Activated CD4-positive, alpha-beta T cell treated with anti-CD3 and anti-CD28 coated beads, Interleukin-2, amount 10 ng/mL, durations not matched to agents 7 days and 5 days (primary cell): ENCODE measurements at places on chromosomes 2 and 18. TPM values are rescaled to one million over a fixed set of nuclear protein-coding genes. Genes with fewer than 3 reads are reported as not detected.

Gene SLC9A2
- total RNA-seq: not detected

Gene RGPD4
- total RNA-seq: not detected

DNA sequence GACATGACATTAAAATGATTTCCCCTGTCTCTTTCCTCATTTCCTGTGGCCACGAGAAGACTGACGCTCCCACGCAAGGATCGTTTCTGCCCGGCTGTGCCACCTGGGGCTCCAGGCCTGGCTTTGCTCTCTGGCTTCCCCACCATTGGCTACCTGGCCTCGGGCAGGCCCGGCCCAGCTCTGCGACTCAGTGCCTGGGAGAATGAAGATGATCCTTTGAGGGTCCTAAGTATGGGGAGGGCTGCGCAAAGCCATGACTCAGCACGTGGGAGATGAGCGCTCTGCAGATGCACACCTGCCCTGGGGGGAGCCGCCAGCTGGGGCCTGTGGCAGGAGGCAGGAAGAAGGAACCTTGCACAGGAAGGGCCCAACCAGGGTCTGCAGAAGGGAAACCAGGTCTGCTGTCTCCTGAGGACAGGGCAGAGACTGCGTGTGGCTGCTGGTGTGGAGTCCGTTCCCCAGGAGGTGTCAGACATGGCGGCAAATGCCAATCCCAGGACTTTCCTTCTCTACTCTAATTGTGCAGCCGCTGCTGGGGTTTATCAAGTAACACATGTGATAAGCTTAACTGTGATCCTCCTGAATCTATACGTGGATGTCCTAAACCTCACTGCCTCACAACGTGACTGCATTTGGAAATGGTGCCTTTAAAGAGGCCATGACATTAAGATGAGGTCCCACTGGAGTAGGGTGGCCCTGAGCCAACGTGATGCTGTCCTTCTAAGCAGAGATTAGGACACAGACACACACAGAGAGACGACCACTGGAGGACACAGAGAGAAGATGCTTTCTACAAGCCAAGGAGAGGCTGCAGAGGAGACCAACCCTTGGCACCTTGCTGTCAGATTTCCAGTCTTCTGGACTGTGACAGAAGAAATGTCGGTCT lies 32.9 kb downstream of the MBP start:
- DNase-seq: peak; percentile 31

GRCh38 chr2:44650796-44651195 lies 289.0 kb downstream of the CAMKMT start:
- no peak for DNase-seq

- no peak for DNase-seq
Measured at GRCh38 chr2:233706720-233707119, 6.0 kb upstream of the UGT1A5 start.

Gene FKBP7
- total RNA-seq: 1.4 TPM

GRCh38 chr2:50448556-50448955 lies 583.4 kb downstream of the NRXN1 start:
- DNase-seq: no peak

Gene GULP1
- total RNA-seq: not detected

- no peak for DNase-seq
Measured at GRCh38 chr2:24200799-24201198, 25.9 kb downstream of the FAM228A start.

- no peak for DNase-seq
Measured at GRCh38 chr2:65456886-65457285, 24.5 kb upstream of the SPRED2 start.

GRCh38 chr2:19442731-19443130 lies 84.3 kb upstream of the OSR1 start:
- DNase-seq: no peak

Gene IL36B
- total RNA-seq: not detected

- DNase-seq: no peak
Measured at GRCh38 chr2:145185696-145186095, 665.8 kb upstream of the ZEB2 start.

- no peak for DNase-seq
Measured at GRCh38 chr2:23280401-23280800, 104.6 kb upstream of the KLHL29 start.

Gene NEMP2
- total RNA-seq: 22.8 TPM

GRCh38 chr2:239053801-239054503 lies 206.1 kb downstream of the TWIST2 start:
- DNase-seq: no peak

DNA sequence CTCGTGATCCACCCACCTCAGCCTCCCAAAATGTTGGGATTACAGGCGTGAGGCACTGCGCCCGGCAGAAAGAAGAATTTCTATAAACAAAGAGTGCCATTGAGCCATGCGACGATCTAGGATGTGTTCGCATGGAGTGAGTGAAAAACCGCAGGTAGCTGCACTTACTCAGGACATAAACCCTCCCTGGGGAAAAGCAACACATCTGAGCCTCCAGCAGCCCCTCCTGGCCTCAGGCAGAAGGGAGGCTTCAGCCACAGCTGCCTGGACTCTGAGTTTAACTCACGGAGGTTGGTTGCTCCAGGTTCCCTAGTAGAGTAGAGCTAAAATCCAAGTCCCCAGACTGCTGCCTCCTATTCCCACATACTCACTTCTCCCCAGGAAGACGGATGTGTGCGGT lies 11.3 kb upstream of the STK25 start:
- no peak for DNase-seq

DNA sequence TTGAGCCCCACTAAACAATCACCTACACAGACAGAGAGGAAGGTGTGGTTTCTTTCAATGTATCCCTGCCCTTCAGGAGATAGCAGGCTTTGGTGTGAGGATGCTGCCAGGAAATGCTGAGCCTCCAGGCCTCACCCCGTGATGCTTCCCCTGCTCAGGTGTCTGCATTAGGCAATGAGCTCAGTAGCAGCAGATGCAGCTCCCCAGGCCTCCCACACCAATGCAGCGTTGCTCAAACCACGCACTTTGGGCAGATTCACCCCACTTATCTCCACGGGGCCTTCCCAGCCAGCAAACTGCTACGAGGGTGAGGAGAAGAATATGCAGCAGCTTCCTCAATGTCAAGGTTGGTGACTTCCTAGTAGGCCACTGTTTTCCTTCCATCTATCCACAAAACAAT lies 229.3 kb upstream of the PXDN start:
- DNase-seq: no peak

- DNase-seq: no peak
Measured at GRCh38 chr2:212505586-212505985, 33.0 kb downstream of the ERBB4 start.

Gene GATA6
- not detected for total RNA-seq

GRCh38 chr2:42192652-42193566 lies 23.8 kb downstream of the EML4 start:
- DNase-seq: no peak

Gene SERPINB13
- not detected for total RNA-seq

Gene MEP1B
- not detected for total RNA-seq
